ENCODE measurements at places on chromosomes 13 and 19.

GRCh38 chr19:19997656-19998268, 41.5 kb downstream of the ZNF682 start:
- no peak for DNase-seq

- no peak for DNase-seq
Observed at GRCh38 chr19:56841193-56841543, 642 bp upstream of the PEG3 start.

DNA sequence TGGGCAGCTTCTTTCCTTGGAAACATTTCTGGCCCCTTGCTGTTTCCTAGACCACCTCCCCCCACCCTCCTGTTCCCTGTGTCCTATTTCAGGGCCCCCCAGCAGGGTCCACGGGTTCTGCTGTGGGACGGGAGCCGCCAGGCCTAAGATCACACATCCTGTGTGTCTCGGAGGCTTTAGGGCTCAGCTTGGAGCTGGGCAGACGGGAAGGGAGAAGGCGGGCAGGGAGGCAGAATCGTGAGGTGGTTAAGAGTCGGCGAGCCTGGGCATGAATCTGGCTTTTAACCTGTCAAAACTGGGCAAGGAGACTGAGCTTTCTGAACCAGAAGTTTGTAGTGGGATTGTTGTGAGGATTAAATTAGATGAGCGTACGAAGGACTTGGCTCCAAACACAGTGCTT, 4.8 kb downstream of the KCNC3 start:
- DNase-seq, result no peak

- no peak for DNase-seq
Observed at GRCh38 chr13:98254513-98254912, 77.4 kb upstream of the RNF113B start.

- no peak for DNase-seq
Observed at GRCh38 chr13:97986835-97987234, 33.4 kb downstream of the IPO5 start.

- DNase-seq, result no peak
Observed at GRCh38 chr13:43874504-43875092, 4.9 kb downstream of the CCDC122 start.

- DNase-seq, result no peak
Observed at GRCh38 chr13:26965952-26966700, 205.5 kb downstream of the USP12 start.

DNA sequence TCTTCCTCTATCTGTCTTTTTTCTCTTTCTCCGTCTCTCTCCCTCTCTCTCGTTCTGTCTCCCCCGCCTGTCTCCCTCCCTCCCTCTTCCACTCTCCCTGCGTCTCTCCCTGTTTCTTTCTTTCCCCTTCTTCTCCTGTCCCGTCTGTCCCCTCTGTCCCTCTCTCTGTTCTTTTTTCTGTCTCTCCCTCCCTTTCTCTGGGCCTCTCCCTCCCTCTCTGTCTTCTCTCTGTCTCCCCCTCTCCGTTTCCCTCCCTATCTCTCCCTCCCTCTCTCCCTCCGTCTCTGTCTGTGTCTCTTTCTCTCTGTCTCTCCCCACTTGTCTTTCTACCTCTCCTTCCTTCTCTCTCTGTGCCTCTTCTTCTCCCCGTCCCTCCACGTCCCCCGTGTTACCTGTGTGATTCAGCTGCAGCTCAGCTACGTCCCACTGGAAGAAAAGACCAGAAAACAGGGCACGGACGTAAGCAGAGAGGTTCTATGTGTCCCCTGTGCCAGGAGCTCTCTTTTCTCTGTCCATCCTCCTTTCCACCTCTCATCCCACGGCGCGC, 1.2 kb downstream of the CD70 start:
- no peak for DNase-seq

GRCh38 chr19:4609878-4610511, 29.3 kb upstream of the TNFAIP8L1 start:
- DNase-seq, result no peak

DNA sequence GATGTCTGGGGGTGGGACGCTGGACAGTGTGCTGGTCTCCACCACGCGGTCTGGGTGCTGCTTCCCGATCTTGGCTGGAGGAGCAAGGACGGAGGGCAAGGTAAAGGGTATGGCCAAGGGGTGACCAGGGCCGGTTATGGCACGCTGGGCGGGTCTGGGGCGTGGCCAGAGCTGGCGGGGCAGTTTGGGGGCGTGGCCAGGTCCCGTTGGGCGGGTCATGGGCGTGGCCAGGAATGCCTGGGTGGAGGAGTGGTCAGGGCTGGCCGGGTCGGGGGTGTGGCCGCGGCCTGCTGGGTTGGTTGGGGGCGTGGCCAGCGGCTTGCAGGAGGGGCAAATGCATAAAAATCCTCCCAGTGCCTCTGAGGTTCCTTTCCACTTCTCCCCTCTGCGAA, 19.2 kb downstream of the GPX4 start:
- peak; percentile 71 for DNase-seq

GRCh38 chr13:78719367-78719766, 60.4 kb upstream of the OBI1 start:
- no peak for DNase-seq

GRCh38 chr19:2064788-2065524, 13.9 kb upstream of the MKNK2 start:
- DNase-seq, result no peak

- DNase-seq, result no peak
Observed at GRCh38 chr13:29922896-29923295, 72.5 kb upstream of the UBL3 start.

GRCh38 chr13:103598671-103599070, 532.5 kb upstream of the SLC10A2 start:
- DNase-seq, result no peak

DNA sequence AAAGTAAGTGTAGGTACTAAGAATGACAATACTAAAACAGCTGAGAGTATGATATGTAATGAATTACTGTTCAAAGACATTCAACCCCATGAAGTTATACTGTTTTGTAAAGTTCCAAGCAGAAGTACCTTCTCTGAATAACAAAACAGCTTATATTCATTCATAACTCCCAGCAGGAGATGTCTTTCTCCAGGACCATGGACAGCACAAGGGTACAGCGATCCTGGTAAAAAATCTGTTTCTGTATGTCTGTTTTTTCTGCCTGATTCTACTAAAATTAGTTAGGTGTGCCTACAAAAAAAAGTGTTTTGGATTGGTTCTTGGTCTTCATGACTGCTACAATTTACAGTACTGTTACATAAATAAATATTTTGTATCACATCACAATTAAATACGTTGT, 172.5 kb upstream of the SLITRK5 start:
- no peak for DNase-seq

DNA sequence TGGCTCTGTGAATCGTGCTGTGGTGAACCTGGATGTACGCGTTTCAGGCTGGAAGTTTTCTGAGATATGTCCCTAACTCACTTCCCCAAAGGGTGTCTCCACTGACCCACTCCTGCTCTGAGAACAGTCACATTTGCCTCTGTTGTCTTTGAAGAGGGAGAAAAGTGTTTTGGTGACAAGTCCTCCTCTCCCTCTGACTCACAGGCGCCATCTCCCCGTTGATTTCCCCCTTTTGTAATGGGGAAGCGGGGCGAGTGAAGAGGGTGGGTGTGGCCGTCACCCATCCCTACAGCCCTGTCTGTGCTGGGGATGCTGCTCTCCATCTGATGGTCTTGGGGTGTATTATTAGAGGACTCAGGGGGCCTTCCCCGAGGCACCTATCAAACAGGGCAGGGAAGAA, 9.6 kb downstream of the APC2 start:
- no peak for DNase-seq

DNA sequence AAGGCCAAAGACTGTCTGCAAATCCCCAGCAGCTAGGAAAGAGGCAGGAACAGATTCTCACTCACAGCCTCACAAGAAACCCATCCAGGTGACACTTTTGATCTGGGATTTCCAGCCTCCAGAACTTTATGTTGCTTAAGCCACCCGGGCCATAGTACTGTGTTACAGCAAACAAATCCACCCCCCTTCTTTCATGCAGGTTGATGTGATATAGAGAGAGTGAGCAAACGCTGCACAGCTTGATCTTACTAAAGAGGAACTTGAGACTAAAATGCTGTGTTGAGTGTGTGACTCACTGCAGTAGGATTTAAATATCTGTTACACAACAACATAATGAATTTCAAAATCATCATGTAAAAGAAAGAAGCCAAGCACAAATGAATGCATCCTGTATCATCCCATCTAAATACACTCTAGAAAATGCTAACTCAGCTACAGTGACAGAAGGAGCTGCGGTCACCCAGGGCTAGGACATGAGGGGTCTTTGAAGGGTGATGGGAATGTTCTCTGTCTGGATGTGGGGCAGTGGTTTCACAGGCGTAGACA, 32.2 kb downstream of the RCBTB2 start:
- no peak for DNase-seq
